ENCODE measurements at places on chromosomes 12 and 14. TPM values are rescaled to one million over a fixed set of nuclear protein-coding genes. Genes with fewer than 3 reads are reported as not detected.

HOXC5 gene
- 0.31 TPM for total RNA-seq

- no peak overlapping the region for H3K27ac ChIP-seq
- no peaks in the 10 kb centered on the region for H3K4me1 ChIP-seq
- H3K36me3 ChIP-seq = no peaks in the 10 kb centered on the region
These were observed 198.1 kb downstream of the SLC38A4 start for GRCh38 chr12:46627686-46628085.

- no peak for DNase-seq
- H3K36me3 ChIP-seq = no peaks in the 10 kb centered on the region
- H3K4me1 ChIP-seq = peaks cover 10% of the 10 kb centered on the region
- peaks cover 4% of the 10 kb centered on the region for H3K27me3 ChIP-seq
These were observed 28.8 kb upstream of the MANSC4 start for GRCh38 chr12:27808841-27809240.

- DNase-seq = peak; percentile 74
- no peaks in the 10 kb centered on the region for H3K27me3 ChIP-seq
- no peaks in the 10 kb centered on the region for H3K36me3 ChIP-seq
- no peak overlapping the region for H3K4me3 ChIP-seq
These were observed 14.0 kb downstream of the TAMALIN start for GRCh38 chr12:52020539-52021336.

Data from K562 (cell line).